ENCODE measurements at places on chromosomes 13 and 19.
A peak's percentile ranks its signal among the peaks of the same experiment; 100 is the strongest.

DNA sequence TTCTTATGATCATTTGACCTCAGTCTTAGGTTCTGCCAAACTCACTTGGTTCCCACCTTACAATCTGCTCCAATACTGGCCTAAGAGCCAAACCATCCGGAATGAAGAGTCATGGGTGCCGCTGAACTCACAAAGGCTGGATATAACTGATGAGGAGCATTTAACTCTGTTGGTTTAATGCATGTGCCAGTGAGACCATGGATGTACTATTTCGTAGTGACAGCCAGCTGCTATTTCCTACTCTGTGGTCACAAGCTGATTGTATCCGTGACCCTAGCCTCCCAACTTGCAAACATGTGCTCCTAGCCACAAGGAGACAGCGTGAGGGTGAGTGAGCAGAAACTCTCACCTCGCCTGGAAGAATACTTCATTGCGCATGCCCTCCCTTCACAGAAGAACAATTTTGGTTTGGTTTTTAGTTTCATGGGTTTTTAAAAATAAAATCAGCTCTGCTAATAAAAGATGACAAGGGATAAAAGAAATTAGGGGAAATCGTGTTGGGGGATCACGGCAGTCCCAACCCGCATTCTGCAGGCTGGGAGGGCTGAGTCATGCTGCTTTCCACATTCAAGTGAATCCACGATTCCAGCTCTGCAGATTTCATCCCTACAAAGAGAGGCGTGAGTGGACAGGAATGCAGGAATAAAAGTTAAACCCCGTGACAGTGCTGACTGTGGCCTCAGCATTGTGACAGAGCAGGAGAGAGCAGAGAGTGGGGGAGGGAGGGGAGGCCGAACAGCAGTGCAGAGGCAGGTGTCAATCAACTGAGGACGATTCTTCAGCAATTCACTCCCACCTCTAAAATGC, 66.8 kb upstream of the RAP2A start:
- no peak for DNase-seq

- DNase-seq, result no peak
These were observed 67.8 kb downstream of the SACS start for GRCh38 chr13:23365652-23366051.

DNA sequence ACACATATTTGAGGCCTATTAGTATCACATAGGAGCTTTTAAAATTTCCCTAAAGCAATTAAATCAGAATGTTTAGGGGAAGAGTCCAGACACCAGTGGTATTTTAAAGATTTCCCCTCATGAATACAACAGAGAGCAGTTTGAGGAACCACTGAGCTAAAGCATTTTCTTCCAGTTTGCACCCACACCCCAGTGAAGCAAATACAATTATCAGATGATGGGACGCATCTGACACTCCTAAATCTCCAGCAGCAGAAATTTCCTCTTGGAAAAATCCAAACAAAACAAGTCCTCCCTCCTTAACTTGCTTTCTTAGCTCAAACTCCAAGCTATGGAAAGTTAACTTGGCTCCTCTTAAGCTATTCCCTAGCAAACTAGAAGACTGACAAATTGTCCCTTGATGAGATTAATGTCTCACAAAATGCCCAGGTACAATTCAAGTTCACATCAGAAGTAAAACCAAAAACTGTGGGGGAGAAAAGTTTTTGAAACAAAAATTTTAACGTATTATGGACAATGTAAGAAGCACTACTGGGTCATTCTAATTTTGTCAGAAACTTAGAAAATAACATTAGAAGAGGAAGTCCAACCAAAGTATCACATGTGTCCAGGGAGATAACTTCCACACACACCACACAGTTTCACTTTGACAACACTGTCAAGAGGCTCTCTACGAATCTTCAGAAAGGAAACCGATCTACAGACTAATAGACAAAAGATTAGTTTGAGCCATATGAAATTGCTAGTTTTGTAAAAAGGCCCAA, 74.1 kb downstream of the ABCC4 start:
- no peak for DNase-seq

- no peak for DNase-seq
These were observed 1.0 kb downstream of the FSTL3 start for GRCh38 chr19:677201-677600.

- DNase-seq, result no peak
These were observed 9.7 kb downstream of the MBNL2 start for GRCh38 chr13:97231829-97232196.

DNA sequence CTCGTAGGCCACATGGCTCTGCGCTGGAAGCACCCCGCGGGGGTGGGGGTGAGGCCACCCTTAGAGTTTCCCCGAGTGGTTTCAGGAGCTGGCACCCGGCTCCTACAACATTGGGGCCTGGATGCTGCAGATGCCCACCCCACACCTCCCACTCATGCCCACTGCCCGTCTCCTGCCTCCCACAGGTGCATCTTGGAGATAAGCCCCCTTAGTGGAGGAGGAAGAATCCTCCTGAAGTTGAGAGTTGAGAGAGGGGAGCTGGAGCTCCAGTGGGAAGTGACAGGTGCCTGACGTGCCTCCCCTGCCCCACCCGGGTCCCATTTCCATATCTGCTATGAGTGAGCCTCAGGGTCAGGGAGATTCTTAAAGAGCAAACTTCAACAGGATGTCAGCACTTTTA, 341.3 kb downstream of the TEX29 start:
- DNase-seq, result no peak

DNA sequence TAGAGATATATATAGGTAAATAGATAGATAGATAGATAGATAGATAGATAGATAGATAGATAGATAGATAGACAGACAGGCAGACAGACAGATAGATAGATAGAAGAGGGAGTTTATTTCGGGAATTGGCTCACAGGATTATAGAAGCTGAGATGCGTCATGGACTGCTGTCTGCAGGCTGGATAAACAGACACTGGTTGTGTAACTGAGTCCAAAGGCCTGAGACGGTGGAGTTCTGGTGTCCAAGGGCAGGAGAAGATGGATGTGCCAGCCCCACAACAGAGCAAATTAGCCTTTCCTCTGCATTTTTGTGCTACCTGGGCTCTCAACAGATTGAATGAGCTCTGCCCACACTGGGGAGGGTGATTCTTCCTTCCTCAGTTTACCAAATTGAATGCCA, 2.7 kb downstream of the CYP4F3 start:
- no peak for DNase-seq

- peak; percentile 58 for DNase-seq
These were observed 990 bp downstream of the LMTK3 start for GRCh38 chr19:48510421-48511268.

DNA sequence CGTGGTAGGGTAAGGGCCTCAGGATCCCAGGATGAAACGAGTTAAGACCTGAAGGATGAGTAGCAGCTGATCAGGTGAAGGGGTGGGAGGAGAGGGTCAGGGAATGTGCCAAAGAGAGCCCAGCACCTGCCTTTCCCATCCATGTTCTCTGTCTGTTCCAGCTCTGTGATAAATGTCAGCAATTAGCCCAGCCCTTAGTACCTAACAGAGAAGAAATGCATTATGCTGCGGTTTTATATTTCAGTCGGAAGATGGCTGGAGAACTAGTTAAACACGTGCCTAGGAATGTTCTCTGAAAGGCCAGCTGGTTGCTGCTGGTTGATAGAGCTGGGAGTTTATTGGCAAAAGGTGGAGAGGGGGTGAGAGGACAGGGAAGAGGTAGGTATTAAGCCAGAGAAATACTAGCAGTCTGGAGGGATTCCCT, 268.2 kb downstream of the SHISA2 start:
- DNase-seq, result no peak

- peak; percentile 24 for DNase-seq
These were observed 33.8 kb upstream of the GARRE1 start for GRCh38 chr19:34220472-34221063.

GRCh38 chr13:35808846-35809245, 322.3 kb downstream of the DCLK1 start:
- DNase-seq, result no peak

GRCh38 chr13:46586751-46587514, 34.0 kb downstream of the LRCH1 start:
- no peak for DNase-seq

DNA sequence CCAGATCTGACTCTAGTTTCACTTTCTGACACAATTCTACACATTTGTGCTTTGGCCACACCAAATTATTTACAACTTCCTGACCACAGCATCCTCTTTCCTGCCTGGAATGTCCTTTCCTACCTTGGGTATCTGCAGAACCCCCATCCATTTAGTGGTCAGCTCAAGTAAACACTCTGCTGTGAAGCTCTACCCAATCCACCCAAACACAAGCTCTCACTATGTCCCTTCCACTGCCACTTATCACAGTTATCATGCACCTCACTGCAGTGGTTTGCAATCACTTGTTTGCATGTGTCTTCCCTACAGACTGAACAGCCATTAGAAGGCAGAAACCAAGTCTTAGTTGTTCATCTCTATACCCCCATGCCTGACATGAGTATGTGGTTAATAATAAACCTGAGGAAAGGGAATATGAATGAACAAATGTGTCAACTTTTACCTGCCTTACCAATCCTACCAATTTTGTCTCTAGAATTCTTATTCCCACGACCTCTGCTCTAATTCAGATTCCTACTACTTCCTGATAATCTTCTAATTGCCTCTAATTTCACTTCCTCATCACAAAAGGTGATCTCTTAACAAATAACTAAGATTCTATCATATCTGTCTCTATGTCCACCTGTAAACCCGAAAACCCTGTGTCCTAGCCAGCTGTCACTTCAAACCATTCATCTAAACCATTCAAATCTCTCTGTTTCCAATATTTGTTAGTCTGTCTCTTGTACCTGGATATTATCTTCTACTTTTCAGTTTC, 25.1 kb downstream of the LNX2 start:
- DNase-seq, result no peak

- DNase-seq, result no peak
These were observed 68.1 kb upstream of the HTR2A start for GRCh38 chr13:46964789-46965527.

GRCh38 chr19:43101950-43102349, 19.4 kb upstream of the PSG2 start:
- no peak for DNase-seq

GRCh38 chr19:10091895-10092641, 6.0 kb downstream of the SHFL start:
- DNase-seq, result no peak

DNA sequence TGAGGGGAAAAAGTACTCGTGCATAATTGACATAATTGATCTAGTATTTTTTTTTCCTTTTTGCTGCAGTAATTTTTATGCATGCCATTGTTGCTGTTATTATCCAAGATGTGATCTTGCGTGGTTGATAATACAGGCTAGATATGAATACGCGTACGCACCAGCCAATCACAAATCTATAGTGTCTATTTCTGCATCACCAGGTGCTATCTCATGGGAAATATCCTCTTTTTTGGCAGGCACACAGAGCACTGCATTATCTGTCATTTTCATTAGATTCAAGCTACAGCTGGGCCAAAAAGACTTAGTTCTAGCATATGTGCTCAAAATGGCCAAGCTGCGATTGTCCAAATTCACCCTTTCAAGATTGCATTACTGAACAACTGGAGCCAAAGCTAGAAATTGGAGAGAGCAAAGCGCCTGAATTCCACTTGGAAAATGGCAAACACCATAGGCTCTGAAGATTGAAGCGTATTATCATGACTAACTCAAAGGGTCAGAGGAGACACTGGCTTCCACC, 181.1 kb downstream of the TSHZ3 start:
- DNase-seq, result no peak

GRCh38 chr13:103031332-103031873, 34.8 kb downstream of the SLC10A2 start:
- no peak for DNase-seq

DNA sequence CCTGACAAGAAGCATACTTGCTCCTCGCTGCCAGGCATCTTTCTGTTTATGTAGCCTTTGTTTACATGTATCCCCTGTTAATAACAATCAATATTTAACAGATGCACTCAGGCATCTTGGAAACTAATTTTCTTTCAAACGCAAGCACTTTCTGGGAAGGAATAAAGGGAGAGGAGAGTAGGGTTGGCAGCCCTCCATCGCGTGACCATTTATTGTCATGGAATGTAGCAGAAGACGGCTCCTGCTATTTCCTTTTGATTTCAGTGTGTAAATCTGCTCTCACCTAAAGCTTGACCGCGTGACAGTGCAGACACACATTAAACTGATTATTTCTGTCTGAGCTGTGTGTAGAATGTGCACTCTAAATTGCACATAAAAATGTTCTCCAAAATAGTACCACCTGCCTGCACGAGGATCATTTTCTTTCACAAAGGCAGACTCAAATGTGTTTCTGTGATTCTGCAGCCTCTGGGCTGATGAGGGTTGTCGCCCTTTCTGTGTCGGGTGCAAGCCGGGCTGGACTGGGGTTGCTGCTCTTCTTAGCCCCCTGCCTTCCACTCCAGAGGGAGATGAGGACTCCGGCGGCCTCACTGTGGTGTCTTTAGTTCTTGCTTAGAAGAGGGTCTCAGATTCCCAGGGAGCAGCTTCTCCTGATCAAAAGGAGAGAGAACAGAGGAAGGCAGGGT, 223.5 kb upstream of the MAB21L1 start:
- no peak for DNase-seq

- DNase-seq, result no peak
These were observed at the start of gene COX7A1 for GRCh38 chr19:36152352-36153091. COX7A1 (minus strand) TSS chr19:36152447; CDS start chr19:36152407, 40 bp downstream.

DNA sequence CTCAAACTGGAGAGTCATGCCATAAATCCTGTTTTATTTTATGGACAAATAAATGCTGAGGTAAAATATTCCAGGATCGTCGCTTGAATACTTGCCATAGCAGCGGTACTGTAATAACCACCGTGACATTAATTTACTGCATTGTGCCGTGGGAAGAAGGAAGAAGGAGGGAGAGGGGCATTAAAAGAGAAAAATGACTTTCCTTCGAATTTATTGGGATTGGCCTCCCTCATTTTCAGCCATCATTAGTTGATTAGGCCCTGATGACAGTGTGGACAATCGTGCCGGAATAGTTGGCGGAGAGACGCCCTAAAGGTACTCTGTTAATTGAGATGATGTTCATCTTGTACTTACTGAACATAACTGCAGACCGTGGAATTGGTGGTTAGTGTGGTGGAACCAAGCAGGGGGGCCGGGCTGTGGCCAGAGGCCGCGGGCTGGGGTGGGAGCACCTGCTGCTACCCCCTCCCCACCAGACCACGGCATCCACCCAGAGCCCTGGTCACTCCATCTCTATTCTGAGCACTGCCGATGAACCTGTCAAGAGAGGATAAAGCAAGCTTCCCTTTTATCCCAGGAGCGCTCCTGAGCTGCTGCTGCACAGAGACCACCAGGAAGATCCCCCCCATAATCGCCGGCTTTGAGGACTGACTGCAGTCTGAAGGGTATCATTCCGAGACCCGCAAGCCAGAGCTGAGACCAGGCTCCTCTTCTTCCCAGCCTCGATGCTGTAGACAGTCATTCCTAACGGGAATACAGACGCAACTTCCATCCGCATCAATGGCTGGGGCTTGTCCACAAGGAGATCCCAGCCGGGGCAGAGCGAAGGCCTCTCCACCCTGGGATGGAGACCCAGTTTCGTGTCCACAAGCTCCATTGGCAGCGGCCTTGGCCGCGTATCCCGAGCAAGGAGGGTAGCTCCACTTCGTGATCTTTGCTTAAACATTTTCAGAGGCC, 168.3 kb upstream of the TSHZ3 start:
- no peak for DNase-seq

GRCh38 chr13:76379341-76380105, 506.7 kb downstream of the KCTD12 start:
- no peak for DNase-seq
